ENCODE measurements at places on chromosomes 7 and 10. TPM values are rescaled to one million over a fixed set of nuclear protein-coding genes. Genes with fewer than 3 reads are reported as not detected.

The RTKN2 gene
- total RNA-seq: not detected

The AMPH gene
- total RNA-seq: 6.3 TPM

The CYP2C9 gene
- total RNA-seq: not detected

The H2BK1 gene
- total RNA-seq: not detected

The HOXA13 gene
- total RNA-seq: not detected

The STEAP4 gene
- total RNA-seq: 40.5 TPM

The PSD gene
- 19.7 TPM for total RNA-seq

The FGF8 gene
- not detected for total RNA-seq

All from cardiac ventricle fibroblast (primary cell).